ENCODE measurements at places on chromosomes 7 and 10.

DNA sequence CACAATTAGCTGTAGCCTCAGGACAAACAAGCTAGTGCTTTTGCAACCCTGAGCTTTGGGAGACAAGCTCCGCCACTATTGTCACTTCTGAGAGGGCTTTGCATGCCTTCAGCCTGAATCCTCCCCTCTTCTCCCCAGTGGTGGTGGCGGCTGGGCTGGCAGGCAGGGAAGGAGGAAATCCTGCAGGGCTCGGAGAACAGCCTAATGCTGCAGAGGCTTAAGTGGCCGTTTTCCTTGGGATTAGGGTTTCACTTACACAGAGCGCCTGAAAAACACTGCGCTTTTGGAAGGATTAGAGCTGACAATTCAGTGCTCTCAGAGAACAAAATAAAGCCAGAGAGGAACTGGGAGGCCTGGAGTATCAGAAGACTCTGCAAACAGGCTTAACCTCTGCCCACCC is 71.3 kb downstream of the PAX2 start:
- no peak for DNase-seq

- no peak for DNase-seq
These were observed 1138.6 kb upstream of the SORCS1 start for GRCh38 chr10:108303149-108303548.

DNA sequence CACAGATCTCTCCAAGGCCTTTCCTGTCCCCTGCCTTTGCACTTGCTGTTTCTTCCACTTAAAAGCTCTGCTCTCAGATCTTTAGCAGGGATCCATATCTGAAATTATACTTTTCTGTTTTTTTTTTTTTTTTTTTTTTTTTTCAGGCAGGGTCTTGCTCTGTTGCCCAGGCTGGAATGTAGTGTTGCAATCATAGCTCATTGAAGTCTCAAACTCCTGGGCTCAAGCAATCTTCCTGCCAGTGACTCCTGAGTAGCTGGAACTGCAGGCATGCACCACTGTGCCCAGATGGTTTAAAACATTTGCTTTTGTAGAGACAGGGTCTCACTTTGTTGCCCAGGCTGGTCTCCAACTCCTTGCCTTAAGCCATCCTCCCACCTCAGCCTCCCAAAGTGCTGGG is 5.0 kb upstream of the TSPAN15 start:
- DNase-seq: no peak

- DNase-seq: no peak
These were observed 1.8 kb downstream of the SH2D4B start for GRCh38 chr10:80539421-80540031.

DNA sequence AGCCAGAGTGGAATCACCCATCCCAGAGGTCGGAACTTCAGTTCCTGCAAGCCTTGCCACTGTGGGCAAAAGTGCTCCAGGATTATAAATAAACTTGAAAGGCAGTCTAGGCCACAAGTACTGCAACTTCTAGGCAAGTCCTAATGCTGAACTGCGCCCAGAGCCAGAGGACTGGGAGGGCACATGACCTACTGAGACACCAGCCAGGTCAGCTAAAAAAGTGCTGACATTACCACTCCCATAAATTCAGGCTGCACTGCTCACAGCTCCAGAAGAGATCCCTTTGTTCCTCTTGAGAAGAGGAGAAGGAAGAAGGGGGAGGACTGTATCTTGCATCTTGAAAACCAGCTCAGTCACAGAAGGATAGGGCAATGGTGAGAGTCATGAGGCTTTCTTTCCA is 1084.1 kb upstream of the PHF14 start:
- DNase-seq: no peak

DNA sequence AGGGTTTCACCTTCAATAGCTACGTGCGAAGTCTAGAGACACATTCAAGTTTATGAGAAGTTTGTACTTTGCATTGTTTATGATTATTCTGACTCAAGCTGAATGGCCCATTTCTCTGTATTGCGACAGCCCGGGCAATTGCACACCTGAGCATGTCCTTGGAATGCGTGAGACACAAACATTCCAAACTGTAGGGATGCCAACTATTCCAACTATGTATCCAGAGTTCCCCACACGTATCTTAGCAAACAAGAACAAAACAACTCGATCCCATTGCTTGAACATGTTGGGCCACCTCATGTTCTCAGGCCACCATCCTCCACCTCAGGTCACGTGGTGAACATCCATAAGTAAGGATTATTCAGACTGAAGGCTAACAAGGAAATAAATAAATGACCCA is 51.4 kb upstream of the EGFR start:
- DNase-seq: no peak

DNA sequence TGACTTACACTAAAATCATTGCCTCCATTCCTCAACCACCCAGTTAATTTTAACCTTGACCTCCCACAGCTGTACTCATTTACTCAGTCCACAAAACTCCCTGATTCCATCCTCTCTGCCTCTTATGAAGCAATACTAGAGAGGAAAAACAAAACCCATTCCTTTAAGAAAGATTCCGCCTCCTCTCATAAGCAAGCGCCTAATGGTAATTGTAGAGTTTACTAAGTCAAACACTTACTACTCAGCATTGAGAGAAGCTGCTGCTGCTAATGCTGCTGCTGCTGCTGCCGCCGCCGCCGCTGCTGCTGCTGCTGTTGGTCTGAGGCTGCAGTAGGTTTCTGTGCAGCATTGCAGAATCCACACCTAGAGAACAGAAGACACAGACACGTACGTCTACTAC is 2.1 kb upstream of the ADD3 start:
- no peak for DNase-seq

GRCh38 chr10:27857616-27858015 is 112.0 kb upstream of the MKX start:
- DNase-seq: no peak

DNA sequence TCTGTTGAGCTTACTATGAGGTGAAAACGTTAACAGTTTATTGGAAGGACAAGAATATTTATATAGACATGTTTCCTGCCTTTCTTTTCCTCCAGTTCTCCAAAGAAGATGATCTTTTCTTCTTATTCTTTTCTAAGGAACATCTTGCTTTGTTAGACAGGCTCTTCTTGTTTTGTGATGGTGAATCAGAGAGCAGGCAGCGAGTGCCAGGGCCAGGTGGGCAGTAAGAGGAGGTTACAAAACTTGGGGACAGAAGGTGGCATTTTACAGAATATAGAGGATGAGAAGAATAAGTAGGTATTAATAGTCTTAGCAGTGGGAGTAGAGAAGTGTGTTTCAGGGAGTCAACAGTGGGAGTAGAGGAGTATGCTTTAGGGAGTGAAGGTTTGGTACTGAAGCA is 223.6 kb downstream of the ARL4A start:
- DNase-seq: no peak

DNA sequence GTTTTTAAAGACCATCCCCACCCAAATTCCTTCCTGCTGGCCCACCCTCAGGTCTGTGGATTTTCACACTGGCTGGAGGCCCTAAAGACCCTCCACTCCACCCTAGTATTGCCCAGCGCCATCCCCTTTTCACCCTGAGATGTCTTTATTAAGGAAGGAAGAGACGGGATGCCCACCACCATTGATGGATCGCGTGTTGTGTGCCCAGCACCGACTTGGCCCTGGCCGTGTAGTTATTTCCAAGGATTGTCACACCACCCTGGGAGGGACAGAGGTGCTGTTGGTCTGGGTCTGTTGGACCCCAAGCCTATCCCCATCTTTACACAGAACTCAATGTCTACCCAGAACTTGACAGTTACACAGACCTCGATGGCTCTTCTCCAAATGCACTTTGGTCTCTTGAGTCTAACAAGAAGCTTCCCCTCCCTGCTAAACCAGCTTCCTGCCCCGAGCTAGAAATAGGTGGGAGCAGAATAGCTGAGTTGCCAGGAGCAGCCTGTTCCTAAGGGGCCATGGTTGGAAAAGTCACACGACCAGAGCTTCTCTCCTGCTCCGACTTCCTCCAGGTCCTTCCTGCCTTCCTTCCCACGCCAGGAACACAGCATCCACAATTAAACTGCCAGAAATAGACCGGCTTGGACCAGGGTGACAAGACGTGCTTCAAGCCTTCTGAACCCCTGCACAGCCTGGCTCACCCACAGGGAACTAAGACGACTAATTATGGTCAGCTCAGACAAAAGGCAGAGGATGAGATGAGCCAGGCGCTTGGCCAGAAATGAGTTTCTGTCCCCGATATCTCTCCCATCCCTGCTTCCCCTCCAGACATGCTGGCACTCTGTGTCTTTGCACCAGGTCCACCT is 139.5 kb upstream of the CHST15 start:
- no peak for DNase-seq

DNA sequence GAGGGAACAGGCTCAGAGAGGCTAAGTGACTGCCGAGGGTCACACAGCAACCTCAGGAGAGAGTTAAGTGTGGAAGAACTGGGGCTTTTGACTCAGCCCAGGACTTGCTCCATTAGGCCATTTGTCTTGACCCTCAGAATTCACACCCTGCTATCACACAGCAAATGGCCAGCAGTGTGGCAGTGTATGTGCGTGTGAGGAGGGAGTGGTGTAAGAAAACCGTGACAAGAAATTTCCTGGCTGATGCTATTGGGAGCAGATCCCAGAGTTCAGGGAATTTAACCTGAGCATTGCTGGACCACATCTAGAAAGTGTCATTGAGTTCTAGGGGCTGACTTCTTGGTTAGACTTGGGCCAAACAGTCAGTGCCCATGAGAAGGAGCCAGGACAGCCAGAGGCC is 18.4 kb downstream of the VWA2 start:
- no peak for DNase-seq

- DNase-seq: no peak
These were observed 214.2 kb upstream of the ADO start for GRCh38 chr10:62590306-62590705.

- DNase-seq: no peak
These were observed 86.5 kb downstream of the RALA start for GRCh38 chr7:39709768-39710311.

DNA sequence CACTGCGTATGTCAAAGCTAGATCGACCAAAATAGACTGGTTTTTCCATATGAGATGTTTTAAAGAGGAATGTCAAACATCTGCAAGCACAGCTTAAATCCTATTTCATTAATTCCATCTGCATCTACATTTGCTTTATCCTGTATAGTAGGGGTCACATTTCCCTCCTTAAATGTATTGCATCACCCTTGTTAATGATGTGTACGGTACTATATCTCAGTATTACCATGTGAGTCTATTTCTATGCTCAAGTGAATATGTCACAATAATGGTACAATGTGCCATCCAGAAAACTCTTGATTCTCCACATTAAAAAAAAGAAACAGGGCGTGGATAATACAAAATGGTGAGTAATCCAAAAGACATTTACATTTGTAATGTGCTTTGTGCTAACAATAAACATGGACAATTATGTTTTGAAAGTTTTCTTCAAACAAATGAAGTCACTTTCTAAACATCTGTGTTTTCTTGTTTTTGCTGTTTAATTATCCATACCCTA is 56.6 kb downstream of the TWIST1 start:
- DNase-seq: no peak

GRCh38 chr7:32073533-32073932 is 3.3 kb upstream of the PDE1C start:
- DNase-seq: no peak

- DNase-seq: no peak
These were observed 32.6 kb upstream of the ARMC3 start for GRCh38 chr10:22895252-22895651.

- no peak for DNase-seq
These were observed 49.5 kb downstream of the SMURF1 start for GRCh38 chr7:99094401-99094800.

GRCh38 chr10:4024027-4024426 is 239.0 kb upstream of the KLF6 start:
- no peak for DNase-seq

DNA sequence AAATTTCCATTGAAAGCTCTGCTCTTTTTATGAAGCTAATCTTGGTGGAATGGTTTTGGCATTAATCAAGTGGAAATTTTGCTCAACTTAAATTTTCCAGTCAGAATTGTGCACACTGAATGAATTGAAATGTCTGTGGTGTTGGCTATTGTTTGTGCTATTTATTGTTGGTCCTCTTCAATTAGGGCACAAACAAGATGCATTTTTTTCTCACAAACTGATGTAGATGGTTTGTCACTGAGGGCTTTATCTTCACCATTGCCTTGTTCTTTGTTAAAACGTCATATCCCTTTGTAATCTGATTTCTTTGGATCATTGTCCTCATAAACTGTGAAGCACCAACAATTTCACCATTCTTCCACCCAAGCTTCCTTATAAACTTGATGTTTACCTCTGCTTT is 152.1 kb upstream of the RHOBTB1 start:
- DNase-seq: no peak

DNA sequence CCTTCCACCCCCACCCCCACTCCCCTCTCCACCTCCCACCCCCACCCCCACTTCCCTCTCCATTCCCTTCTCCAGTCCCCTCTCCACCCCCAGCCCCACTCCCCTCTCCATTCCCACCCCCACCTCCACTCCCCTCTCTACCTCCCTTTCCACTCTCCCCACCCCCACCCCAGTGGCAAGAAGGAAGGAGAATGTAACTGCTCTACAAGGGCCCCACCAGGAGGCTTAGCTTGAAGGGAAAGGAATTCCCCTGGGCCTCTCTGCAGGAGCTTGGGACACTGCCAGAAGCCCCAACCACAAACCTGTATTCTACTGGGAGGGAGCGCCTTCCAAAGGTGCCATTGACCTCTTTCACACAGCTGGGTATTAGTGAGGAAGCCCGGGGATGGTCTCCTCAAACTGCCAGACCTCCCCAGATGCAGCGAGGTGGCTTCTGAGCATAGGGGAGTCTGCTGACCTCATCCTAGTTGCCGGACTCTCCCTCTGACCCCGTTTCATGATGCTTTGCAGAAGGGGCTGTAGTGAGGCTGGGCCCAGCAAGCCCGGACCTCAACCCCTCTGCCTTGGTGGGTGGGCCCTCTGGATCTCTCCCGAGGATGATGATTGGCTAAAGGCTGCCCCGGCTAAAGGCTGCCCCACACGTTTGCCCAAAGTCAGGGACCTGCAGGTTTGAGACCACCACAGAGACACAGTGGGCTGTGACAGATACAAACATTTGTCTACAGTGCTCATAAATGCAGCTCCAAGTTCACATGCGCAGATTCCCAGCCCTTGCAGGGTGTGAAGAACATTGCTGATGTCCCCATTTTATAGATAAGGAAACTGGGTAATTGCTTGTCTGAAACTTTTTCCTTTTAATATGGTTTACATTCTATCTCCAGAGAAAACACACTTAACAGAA is 2.9 kb downstream of the DEPP1 start:
- DNase-seq: no peak

DNA sequence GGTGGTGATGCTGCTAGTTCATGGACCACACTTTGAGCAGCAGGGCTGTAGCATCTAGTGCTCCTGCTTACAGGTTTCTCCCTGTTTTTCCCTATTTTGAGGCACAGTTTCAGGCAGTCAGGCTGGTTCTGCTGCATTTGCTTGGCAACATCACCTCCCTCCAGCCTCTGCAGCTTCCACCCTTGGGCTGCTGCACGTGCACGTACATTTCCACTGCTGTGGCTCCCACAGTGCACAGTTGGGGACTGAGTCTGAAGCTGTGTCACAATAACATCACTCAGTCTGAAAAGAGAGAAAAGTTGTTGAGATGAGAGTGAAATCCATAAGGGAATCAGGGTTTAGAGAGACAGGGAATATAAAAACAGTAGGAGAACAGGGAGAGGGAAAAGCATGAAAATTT is 230.7 kb upstream of the FZD1 start:
- no peak for DNase-seq

Measured in amygdala (tissue), 56 donors.